RWPE2 (cell line): ENCODE measurements at places on chromosomes 12 and 14.

DNA sequence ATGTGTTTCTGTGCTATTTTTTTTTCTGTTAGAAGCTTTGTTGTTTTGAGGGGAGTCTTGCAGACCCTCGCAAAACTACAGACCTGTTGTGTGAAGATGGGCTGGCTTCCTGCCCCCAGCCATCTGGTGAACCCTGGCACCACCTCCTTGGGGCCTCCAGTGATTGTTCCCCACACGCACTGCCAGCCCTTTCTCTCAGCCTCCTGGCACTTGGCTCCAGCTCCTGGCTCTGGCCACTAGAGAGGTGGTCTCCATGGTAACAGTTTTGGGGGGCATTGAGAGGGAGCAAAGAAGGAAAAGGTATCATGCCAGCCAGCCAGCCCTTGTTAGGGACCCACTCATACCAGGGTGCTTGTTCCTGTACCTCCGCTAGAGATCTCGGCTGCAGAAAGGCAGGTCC is 176.4 kb upstream of the RPH3A start:
- no peaks in the 10 kb centered on the region for H3K36me3 ChIP-seq
- H3K4me3 ChIP-seq: no peak overlapping the region
- H3K4me1 ChIP-seq: no peaks in the 10 kb centered on the region
- no peak overlapping the region for H3K27ac ChIP-seq
- no peak for DNase-seq
- peaks cover 4% of the 10 kb centered on the region for H3K27me3 ChIP-seq

DNA sequence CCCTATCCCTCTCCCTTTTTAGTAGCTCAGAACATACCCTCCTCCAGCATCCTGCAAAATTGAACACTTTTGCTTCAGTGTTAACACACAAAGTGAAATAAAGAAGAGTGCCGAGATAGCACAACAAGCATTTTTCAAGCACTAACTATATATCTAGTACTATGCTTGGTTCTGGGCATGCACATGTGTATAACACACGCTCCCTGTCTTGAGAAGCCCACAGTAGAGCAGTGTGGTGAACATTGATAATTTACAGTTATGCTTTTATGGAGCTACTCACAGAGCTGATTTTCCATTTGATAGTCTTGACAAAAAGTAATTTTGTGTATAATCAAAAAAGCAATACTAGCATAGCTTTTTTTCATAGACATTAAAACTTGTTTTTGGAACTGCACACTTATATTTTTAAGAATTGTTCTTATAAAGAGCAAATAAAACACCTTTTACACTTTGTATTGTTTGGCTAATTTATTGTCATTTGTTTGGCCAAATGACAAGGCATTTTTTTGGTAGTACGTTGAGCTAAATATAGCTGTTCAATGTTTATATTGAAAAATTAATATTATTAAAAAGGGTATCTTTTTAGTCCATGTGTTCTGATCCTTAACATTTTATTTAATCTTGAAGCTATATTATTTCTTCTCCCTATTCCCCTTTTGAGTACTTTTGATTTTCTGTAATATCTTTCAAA is 39.7 kb downstream of the LEMD3 start:
- H3K27me3 ChIP-seq: no peaks in the 10 kb centered on the region
- H3K4me1 ChIP-seq: peaks cover 9% of the 10 kb centered on the region
- peaks cover 9% of the 10 kb centered on the region for H3K36me3 ChIP-seq
- no peak overlapping the region for H3K4me3 ChIP-seq
- DNase-seq: no peak

DNA sequence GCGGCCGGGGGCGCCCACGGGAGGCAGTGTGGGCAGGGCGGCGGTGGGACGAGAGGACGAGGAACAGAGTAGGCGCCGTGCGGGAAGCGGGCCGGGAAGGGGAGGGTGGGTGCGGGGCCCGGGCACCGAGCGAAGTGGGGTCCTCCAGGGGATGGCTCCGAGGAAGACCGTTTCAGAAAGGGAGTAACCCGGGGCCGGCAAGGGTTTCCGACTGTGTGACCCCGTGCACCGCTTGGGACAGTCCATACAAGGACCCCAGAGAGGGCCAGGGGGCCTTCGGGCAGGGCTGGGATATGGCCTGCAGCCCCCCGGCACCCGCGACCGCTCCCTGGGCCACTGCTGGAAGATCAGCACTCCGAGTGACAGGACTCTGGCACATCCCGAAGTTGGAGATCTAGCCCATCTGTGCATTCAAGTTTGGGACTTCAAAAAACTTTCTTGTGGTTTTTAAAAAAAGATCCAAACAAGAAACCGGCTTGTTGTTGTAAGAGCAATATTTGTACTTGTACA is 448 bp downstream of the TSPAN9 start:
- peak overlapping the region; percentile 56 for H3K27ac ChIP-seq
- H3K27me3 ChIP-seq: no peaks in the 10 kb centered on the region
- H3K36me3 ChIP-seq: no peaks in the 10 kb centered on the region
- H3K4me3 ChIP-seq: peak overlapping the region; percentile 87
- DNase-seq: no peak
- H3K4me1 ChIP-seq: no peaks in the 10 kb centered on the region

DNA sequence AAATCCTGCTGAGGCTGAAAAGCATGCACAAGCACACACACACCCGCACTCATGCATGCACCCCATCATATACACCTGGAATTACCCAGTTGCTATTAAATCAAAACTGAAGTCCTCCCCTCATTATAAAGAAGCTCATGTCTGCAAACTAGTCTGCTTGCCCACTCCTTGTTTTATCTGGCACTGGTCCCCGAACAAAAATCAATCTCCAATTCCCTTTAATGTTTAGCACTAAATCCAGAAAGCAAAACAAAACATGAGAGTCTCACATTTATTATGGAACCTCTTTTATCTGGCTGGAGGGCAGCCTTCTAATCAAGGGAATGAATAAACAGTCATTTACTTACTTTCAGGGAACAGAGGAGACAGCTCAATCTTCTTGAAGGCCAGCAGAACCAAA is 1093.4 kb upstream of the FLRT2 start:
- H3K4me3 ChIP-seq: no peak overlapping the region
- no peaks in the 10 kb centered on the region for H3K36me3 ChIP-seq
- H3K27ac ChIP-seq: no peak overlapping the region
- DNase-seq: no peak
- H3K27me3 ChIP-seq: no peaks in the 10 kb centered on the region

DNA sequence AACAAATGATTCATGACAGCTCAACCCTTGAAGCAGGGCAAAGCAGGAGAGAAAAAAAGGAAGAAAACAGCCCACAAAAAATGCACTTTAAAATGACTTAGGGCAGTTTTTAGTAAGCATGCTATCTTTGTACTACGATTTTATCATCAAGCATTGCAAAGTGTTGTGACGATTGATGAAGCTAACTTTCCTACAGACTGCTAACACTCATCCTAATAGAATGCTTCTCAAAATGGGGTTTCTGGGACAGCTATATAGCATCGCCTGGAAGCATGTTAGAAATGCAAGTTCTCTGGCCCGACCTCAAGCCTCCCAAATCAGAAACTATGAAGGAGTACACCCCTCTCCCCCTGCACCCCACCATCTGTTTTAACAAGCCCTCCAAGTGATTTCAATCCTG is 256.4 kb downstream of the SSPN start:
- H3K27ac ChIP-seq: no peak overlapping the region
- no peaks in the 10 kb centered on the region for H3K36me3 ChIP-seq
- DNase-seq: no peak
- no peaks in the 10 kb centered on the region for H3K4me1 ChIP-seq
- no peaks in the 10 kb centered on the region for H3K27me3 ChIP-seq
- H3K4me3 ChIP-seq: no peak overlapping the region

DNA sequence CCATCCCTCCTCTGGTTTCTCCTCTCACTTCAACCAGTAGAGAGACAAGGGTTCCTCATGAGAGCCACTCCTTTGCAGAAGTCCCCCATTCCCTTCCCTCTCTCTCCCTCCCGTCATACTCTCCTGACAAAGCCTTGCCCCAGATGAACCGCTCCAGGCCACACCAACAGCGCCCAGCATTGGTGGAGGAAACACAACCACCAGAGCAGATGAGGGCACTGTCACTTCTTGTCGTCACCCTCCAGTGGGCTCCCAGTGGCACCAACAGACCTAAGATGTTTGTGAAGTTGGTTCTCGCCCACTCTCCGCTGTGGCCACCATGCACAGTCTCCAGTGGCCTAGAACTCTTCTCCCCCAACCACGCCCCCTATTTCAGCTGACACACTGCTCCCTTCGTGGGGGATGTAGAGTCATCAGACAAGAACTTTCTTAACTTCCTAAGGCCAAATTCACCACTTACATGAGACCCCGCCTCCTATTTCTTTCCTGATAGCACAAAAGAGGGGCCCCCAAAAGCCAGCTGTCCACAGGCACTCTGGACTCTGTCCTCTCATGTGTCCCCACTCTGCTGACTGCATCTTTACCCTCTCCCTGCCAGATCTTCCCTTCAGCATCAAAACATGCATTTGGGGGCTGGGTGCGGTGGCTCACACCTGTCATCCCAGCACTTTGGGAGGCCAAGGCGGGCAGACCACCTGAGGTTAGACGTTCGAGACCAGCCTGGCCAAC is 29.2 kb upstream of the PLEKHG6 start:
- no peak for DNase-seq
- no peak overlapping the region for H3K4me3 ChIP-seq
- no peaks in the 10 kb centered on the region for H3K27me3 ChIP-seq
- peaks cover 48% of the 10 kb centered on the region for H3K4me1 ChIP-seq
- H3K27ac ChIP-seq: peak overlapping the region; percentile 96

- H3K4me3 ChIP-seq: no peak overlapping the region
- peaks cover 9% of the 10 kb centered on the region; the same call in 1 of the 2 replicates for H3K36me3 ChIP-seq
- H3K4me1 ChIP-seq: peaks cover 72% of the 10 kb centered on the region
- H3K27ac ChIP-seq: peak overlapping the region; percentile 98
Measured at GRCh38 chr14:59358102-59358501, 107.1 kb downstream of the GPR135 start.

GRCh38 chr12:49942921-49943624 is 7.5 kb upstream of the AQP2 start:
- no peak overlapping the region for H3K4me3 ChIP-seq
- no peak for DNase-seq
- no peak overlapping the region for H3K27ac ChIP-seq

- no peak overlapping the region for H3K4me3 ChIP-seq
- peaks cover 4% of the 10 kb centered on the region for H3K4me1 ChIP-seq
- no peaks in the 10 kb centered on the region for H3K36me3 ChIP-seq
- no peaks in the 10 kb centered on the region for H3K27me3 ChIP-seq
Measured at GRCh38 chr12:64796205-64796845, 28.1 kb upstream of the TBC1D30 start.

DNA sequence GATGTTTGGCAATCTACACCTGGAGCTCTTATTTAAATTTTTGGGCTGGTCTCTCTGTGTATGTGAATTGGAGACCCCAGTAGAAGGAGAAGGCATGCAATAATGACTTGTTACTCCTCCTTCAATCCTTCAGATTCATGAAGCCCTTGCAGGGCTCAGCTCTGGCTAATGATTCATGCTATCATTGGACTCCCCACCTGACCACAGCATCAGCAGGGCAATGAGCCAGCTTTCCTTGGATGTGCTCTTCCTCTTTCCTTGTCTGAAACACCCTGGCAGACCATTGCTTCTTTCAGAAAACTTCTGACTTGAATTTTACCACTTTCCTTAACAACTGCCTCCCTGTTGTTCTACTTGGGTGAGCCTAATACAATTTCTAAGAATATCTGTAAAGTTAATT is 1019.2 kb downstream of the AACS start:
- no peak overlapping the region for H3K4me3 ChIP-seq
- no peak overlapping the region for H3K27ac ChIP-seq
- no peaks in the 10 kb centered on the region for H3K27me3 ChIP-seq
- DNase-seq: no peak
- no peaks in the 10 kb centered on the region for H3K4me1 ChIP-seq
- H3K36me3 ChIP-seq: no peaks in the 10 kb centered on the region
